GOT3 (cell line): ENCODE measurements at places on chromosomes 16 and 17.
A peak's percentile ranks its signal among the peaks of the same experiment; 100 is the strongest.

DNA sequence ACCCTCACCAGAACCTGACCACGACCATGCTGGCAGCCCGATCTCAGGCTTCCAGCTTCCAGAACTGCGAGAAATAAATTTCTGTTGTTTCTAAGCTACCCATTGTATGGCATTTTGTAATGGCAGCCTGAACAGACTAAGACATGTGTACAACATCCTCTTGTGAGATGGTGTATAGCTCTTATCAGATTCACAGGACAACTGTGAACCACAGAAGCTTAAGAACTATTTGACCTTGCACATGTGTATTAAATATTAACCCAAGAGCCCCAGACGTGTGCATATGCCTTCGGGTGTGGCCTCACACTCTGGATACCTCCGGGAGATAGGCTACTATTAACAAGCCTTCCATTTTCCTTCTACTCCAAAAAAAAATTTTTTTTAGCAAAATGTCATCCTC lies 248.9 kb downstream of the SLC39A11 start:
- DNase-seq = no peak

DNA sequence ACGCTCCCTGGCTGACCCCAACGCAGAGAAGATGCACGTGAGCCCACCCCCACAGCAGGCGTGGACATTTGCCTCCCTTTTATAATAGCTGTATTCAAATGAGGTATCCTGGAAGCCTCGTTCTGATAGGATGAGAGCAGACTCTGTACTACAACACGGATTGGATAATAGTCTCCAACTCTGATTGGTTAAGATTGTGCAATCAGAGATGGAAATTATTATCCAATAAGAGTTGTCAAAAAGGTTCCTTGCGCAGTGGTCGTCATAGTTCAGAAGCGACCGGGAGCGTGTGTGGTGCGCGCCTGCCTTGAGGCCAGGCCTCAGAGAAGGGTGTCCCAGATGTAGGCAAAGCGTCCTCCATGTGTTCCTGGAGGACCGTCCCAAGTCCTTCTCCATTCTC lies 104.6 kb downstream of the USP22 start:
- no peak for DNase-seq

DNA sequence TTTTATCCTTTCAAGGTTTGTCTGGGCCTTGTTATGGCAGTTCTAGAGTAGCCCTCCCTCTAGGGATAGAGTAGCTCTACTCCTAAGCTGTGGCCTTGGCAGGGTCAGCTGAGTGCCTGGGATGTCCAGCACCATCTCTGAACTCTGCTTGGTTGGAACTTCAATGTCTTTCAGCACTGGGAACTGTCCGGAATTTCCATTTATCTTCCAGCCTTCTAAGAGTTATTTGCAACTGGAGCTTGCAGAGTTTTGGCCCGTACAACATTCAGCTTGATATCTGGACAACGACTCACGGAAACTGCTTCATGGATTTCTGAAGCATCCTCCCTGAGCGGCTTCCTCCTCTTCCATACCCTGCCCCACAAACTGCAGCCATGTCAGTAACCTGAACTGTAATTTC lies 22.9 kb downstream of the MMD start:
- no peak for DNase-seq

GRCh38 chr17:56751145-56751738 lies 82.5 kb downstream of the C17orf67 start:
- DNase-seq = no peak

DNA sequence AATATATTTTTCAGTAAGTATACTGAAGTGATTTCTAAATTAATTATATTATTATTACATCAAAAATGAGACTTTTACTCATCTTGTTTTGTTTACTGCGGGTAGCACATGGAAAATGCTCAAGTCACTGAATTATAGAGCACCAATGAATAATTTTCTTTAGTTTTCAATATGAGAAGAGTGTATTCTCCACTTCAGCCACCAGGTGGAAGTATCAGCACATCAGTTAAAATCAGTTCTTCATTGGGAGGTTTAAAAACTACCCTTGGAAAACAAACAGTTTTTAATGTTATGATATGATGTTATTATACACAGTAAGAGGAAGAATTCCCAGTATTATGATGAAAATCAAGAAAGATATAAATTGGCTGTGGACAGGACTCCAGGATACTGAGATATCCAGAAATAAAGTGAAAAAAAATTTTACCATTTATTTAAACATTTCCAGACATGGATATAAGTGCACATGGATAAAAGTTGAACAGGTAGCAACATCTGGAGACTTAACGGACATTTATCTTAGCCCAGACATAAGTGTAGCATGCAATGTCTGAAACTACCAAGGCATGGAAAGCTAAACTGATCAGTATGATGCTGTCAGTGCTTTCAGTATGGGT lies 467.3 kb downstream of the KCNJ2 start:
- no peak for DNase-seq

DNA sequence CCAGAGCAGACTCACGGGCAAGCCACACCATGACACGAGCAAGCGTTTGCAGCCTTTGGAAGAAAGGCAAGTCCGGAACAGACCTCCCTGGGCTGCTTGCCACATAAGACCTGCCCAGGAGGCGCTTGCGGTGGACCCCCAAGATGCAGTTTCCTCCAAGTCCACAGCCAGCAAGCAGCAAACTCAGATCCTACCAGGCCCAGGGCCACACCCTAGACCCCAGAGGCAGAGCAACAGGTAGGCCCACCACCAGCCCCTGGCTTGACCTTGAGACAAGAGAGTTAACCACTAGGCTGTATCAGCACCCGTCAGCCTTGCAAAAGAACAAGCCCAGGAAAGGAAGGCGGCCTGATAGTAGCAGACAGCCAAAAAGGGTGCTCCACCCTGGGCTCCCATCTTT lies 2.3 kb downstream of the FAAP100 start:
- DNase-seq = no peak

DNA sequence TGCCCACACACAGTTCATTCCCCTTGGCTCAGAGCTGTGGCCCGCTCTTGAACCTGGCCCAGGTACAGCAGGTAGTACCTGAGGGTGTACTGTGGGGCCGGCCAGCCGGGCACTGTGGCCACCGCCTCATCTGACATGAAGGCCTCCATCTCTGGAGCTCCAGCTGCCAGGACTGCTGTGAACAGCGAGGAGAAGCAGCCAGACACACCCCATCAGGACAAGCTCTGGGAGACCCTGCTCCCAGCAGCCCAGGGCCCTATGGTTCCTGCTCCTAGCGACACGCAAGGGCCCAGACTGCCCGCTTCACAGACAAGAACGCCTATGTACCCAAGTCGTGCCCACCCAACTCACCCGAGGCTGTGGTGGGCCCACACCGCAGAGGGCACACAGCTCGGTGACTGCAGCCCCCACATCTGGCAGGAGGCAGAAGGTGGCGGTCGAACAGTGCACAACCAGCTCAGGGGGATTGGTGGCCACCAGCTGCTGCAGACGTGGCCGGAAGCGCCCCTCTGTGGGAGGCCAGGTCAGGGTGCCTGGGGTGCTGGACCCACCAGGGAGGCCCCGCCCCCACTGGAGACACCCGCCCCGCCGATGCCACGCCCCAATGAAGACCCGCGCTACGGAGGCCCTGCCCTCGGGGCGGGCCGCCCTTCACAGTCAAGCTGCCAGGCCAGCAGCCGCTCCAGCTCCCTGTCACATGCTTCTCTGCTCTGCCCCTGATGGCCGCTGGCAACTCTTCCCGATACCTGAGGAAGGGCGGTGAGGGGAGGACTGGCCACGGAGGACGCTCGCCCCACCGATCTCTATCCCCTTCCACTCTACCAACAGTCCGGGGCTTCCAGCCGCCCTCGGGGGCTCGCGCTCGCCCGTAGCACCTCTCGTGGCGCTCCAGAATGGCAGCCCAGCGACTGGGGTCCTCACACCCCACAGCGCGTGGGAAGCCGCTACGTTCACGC lies 1.1 kb upstream of the STUB1 start:
- DNase-seq = peak; percentile 63

DNA sequence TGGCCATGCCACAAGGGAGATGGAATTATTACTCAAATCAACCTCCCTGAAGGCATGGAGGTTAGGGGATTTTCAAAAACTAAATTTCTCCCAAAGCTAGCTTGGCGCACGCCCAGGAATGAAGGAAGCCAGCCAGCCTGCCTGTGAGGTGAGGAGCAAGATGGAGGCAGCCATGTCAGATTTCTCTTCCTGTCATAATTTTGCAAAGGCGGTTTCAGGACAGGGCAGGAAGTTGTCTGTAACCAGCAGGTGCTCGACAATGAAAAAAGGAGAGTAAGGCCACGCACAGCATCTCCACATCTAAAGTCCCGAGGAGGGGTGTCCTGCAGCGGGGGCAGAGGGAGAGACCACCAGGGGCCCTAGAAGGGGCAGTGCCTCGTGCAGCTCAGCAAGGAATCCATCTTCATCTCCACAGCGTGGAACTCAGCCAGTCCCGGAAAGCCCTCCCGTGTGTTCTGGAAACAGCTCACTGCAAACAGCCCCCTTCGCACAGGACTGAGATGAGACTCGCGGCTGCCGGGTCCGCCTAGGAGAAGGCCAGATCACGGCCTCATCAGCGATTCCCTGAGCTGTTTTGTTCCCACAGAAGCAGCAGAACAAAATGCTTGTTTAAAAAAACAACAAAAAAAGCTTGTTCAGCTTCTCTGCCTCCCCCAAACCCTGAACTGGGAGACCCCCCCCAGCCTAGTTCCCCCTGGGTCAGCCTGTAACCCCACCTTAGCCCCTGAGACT lies 47.8 kb downstream of the SLC7A5 start:
- no peak for DNase-seq

DNA sequence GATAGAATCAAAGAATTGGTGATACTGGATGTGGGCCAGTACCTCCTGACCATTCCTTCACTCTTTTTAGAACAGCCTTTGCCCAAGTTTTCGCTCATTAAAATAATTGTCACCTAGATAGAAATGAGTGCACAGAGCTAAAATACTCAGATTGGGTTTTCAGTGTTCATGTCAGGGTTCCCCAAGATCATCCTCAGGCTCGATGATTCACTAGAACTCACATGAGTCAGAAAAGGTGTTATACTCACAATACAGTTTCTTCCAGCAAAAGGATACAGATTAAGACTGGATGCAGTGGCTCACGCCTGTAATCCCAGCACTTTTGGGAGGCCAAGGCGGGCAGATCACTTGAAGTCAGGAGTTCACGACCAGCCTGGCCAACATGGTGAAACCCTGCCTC lies 19.9 kb downstream of the ERCC4 start:
- DNase-seq = no peak

GRCh38 chr17:59376506-59376905 lies 45.1 kb downstream of the YPEL2 start:
- no peak for DNase-seq

GRCh38 chr17:13302419-13302818 lies 284.6 kb upstream of the ELAC2 start:
- DNase-seq = no peak

DNA sequence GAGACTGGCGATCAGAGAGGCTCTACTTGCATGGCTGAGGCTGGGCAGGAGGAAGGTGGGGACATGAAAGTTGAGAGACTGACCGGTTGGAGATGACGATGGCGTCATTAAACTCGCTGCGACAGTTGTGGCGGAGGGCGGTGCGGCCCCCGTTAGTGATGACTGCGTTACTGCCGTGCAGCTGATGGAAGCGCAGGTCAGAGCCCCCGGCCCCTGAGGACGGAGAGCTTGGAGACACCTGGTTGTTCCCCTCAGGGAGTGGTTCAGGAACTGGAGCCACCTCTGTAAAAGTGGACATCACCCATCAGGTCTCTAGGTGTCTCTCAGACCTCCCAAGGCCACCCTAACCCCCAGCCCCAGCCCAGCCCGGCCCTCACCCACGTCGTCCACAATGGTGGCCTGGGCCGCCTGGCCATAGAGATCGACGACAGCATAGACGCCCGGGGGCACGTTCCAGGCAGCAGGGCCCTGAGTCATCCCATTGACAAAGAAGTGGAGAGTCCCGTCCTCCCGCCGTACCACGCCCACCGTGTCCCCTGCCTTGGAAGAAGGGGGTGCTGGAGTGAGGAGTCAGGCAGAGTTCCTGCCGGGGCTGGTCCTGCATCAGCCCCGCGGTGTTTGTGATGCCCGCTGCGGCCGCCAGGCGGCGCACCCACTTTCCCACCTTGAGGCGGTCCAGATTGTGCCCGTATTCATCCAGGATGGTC lies 5.3 kb downstream of the NEURL4 start:
- DNase-seq = no peak

GRCh38 chr16:66462912-66463311 lies 35.8 kb downstream of the BEAN1 start:
- DNase-seq = no peak
